T-helper 1 cell (primary cell): ENCODE measurements at places on chromosomes 12 and 14.

- DNase-seq, result peak; percentile 60
Observed at GRCh38 chr12:66288121-66288520, 14.2 kb upstream of the HELB start.

DNA sequence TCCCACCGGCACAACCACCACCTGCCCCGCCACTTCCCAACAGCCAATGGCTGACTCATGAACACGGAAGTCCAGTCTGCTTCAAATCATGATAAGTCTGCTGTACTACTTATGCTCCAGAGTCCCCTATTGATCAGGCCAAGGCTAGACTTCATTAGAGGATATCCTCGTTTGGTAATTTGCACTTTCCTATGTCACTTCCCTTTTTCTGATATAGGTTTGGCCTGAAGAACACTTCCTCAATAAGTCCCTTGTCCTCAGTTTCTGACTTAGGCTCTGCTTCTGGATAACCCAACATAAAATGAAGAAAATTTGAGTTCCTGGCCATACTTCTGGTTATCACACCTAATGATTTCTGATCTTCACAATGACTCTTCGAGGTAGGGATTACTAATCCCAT, 45.3 kb downstream of the IFNG-AS1 start:
- DNase-seq, result no peak

GRCh38 chr14:76228138-76228537, 76.4 kb downstream of the GPATCH2L start:
- no peak for DNase-seq

DNA sequence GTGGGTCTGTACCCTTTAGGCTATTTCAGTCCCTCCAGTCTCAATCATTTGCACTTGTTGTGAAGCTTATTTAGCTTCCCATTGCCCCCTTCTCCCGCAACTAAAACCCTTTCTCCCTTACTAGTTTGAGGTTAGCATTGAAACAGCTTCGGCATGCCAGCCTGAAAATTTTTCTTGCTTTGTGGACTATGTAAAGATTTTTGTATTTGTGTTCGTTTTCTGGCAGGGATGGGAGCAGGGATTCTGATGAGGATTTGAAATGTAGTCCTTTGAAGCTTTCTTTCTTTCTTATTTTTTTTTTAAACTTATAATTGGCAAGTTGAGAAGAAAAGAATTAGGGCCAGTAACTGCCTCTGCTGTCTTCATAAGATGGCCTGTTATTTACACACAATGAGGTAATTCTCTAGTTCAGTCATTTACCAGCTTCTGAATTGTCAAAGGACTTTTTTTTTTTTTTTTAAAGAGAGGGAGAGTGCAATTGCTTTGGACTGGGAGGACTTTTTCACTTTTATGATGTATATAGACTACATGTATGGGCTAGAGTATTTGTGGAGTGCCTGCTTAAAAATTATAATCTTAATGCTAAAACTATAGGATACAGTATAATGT, 29.0 kb downstream of the PALS1 start:
- DNase-seq, result no peak

GRCh38 chr14:20179218-20179617, 11.5 kb upstream of the OR11G2 start:
- DNase-seq, result no peak

- DNase-seq, result no peak
Observed at GRCh38 chr12:15662303-15662980, 126.7 kb downstream of the EPS8 start.

DNA sequence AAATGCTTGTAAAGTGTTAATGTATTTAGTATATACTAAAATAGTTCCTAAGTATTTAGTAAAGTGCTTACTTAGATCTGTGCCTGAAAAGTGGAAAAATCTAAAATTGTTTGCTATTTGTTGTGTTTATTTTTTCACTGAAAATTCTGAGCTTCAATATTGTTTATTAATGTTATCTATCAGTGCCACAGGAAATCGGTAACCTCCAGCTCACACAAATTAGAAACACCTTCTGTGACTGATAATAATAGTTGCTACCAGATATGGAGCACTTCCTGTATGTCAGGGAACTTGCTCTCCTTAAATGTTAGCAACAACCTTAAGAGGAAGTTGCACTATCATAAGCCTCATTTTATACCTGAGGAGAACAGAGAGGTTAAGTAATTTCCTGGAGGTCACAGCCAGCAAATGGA, 723 bp upstream of the LRP10 start:
- DNase-seq, result no peak

DNA sequence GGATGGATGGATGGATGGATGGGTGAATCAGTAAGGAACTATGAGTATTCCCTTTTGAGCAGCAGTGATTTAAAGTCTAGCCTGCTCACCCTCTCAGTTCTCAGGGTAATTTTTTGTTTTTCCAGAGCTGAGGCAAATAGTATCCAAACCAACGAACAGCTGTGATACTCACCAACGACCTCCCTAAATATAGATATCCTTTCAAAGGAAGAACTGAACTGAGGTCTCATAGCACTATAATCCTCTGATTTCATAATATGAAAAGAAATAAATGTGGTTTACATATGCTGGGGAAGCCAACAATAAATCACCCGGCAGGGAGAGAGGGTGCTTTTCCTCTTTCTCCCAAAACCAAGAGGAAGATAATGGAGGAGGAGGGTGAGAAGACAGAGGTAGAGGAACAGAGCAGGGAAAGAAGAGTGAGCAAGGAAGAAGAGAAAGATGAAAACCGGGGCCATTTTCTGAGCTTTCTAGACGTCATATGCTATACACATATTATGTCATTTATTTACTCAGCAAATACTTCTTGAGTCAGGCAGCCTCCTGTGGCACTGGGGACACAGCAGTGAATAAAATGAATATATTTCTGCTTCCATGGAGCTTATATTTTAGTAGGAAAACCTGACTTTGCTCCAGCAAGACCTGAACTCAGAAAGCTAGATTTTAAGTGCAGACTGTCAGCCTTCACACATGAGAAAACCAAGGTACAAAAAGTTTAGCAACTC, 710.7 kb upstream of the TBX3 start:
- no peak for DNase-seq

GRCh38 chr14:103292426-103293374, 41.3 kb upstream of the EIF5 start:
- DNase-seq, result peak; percentile 54

DNA sequence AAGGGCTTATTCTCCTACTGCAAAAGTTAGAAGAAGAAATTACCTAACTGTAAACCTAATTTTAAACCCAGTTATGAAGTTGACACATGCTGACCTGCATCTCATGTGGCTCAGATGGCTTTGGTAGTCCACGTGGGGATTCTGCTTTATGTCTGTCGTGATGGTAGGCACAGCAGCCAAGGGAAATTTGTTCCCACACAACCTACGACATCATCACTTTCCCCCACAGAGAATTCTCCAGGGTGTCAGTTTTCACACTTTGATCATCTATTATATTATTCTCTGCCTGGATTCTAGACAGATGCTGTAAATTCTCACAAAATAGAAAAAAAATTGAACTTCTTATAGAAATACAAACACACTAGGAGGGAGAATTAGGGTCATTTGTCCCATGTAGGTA, 70.6 kb downstream of the PTHLH start:
- no peak for DNase-seq

DNA sequence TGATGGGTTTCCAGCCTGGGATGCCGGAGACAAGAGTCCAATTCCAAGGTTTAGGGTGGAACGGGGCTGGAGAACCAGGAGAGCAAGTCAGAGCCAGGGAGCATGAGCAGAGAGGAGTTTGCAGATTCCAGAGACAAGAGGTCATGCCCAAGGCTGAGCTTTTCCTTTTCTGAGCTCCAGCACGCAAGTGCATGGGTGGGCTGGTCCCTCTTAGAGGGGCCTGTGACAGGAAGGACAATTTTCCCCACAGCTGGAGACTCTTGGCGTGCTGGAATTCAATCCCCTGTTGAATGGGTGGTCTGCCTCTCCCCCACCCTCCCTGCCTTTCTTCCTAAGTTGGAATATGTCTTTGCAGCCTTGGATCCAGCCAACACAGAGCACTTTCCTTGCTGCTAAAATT, 431.9 kb downstream of the BCL11B start:
- no peak for DNase-seq

DNA sequence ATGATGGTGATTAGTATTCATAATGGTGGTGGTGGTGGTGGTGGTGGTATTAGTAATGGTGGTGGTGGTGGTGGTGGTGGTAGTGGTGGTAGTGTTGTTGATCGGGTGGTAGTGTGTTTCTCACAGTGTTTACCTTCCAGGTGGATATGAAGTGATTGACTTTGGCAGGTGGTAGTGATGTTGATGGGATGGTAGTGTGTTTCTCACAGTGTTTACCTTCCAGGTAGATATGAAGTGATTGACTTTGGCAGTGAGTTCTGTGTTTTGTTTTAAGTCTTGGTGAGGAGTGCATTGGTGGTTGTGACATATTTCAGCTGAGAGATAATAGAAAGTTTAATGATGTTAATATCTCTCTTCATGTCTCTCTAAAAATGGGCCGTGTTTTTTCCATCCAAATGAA, 189.4 kb downstream of the TMTC2 start:
- DNase-seq, result no peak

DNA sequence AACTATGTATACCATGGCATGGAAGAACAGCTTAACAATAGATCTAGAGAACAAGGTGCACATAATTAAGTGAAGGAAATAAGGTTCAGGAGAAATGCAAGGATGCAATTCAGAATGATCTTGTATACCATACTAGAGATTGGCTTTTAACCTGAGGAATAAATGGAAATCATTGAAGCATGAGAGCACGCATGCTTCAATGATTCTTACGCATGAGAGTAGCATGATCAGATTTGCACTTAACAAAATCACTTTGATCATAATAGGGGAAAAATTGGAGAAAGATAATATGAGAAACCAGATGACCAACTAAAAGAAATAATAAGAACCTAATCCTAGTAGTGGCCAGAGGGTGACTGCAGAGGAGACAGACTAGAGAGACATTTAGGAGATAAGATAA, 133.3 kb upstream of the FSCB start:
- no peak for DNase-seq

GRCh38 chr12:127287256-127287655, 979.7 kb upstream of the TMEM132C start:
- no peak for DNase-seq

DNA sequence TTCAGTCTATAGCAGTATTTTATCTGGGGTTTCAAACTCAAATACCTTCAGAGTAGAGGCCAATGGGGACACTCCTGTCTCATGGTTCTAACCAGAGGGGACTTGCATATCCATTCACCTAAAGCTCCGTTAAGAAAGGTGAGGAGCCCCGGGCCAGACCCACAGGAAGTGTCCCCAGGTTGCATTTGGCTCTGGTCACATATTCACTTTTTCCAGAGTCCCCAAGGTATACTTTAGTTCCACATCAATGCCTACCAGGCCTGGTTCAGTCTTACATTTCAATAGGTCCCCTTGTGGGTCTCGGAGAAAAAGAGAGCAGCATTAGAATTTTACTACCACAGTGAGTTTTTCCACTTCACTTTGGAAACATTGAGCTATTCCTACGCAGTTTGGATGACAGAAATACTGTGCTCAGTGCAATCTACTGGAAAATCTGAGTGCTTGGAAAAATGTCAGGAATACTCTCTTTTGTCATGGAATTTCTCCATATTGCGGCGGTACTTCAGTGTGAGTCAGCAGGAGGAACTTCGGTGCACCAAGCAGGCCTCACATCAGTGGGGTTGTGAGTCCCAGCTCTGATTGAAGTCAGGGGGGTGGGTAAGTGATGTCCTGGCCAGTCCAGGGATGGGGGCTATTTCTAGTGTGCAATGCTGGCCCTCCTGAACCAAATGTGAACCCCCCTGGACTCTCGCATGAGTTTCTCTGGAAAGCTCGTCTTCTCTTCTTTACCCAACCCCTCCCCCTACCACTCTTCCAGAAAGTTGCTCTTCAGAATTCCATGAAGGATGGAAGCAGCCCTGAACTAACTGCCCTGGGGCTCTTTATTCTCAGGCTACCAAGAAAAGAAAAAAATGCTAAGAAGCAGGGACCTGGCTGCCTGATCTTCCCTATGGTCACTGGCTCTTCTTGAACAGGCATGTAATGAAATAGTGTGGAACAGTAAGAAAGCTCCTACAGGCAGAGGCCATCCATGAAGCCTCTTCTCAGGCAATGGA, 184.7 kb downstream of the PRKCH start:
- no peak for DNase-seq

DNA sequence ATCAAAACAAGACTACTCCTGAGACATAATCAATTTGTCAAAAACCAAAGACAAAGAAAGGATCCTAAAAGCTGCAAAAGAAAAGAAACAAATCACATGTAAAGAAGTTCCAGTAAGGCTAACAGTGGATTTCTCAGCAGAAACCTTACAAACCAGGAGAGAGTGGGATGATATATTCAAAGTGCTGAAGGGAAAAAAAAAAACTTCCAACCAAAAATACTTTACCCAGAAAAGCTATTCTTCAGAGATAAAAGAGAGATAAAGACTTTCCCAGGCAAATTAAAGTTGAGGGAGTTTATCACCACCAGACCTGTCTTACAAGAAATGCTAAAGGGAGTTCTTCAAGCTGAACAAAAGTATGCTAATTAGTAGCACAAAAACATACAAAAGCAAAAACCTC, 91.9 kb upstream of the PPP2R5C start:
- DNase-seq, result no peak

DNA sequence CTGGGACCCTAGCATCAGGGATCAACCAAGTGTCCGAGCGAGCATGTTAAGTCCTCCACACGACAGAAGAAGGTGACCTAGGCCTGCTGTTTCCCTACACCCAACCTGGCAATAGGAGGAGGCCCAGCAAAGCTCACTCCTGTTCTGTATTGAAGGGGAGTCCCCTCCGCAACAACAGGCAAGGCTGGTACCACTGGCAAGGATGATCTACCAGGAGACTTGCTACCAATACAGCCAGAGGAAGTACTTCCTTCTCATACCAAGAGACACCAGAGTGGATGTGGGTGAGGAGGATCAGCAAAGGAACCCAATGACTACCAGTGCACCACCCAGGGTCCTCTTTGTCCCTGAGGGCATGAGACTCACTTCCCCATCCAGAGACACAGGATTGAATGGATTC, 4.9 kb downstream of the KLRC1 start:
- no peak for DNase-seq

GRCh38 chr12:72464471-72464870, 192.3 kb downstream of the TRHDE start:
- DNase-seq, result no peak

- DNase-seq, result no peak
Observed at GRCh38 chr12:116604951-116605641, 45.9 kb downstream of the MAP1LC3B2 start.

DNA sequence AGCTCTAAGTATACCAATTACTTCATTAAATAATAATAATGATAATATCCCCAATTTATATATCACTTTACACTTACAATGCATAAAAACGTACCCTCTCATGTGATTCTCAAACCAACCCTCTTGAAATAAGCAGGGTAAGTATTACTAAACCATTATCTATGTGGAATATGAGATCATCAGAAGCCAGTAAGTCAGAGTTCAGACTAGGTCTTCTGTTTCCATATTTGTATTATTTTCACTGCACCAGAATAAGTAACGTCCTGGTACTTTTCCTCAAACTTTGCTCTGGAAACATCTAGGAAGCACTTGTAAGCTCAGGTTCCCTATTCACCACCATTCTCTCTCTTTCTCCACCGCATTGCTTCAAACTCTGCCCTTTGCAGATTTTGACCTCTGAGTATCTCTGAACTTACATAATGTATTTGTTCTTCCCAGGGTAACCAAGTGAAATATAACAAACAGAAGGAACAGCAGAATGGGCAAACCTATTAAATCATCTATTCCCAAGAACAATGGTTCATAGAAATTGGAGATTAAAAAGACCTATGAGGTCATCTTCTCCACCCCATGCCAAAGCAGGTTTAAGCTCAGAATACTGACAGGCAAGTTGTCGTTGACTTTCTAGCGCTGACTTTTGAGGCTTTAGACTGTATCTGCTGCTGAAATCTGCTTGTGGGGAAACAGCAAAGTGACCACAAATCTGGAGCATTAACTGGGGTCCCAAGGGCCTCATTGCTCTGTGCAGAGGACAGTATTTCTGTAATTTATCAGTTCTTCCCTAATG, 161.3 kb upstream of the FAR2 start:
- DNase-seq, result no peak
